ENCODE measurements at places on chromosomes 12 and 14.

DNA sequence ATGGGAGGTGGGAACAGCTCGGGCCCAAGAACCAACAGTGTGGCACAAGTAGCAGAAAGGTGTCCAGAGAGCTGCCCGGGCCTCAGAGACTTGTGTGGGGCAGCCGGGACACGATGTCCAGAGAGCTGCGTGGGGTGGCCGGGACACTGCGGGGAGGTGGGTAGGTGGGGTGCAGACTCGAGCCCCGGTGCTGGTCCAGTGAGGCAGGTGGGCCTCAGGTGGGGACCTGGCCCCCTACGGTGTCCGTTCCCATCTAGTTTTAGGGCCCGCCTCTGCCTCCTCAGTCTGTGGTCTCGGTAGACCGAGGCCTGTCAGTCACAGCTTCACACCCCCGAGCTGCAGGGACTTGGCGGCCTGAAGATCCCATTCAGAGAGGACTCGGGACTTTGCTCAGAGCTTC is 6.3 kb upstream of the FBRSL1 start:
- DNase-seq = no peak

DNA sequence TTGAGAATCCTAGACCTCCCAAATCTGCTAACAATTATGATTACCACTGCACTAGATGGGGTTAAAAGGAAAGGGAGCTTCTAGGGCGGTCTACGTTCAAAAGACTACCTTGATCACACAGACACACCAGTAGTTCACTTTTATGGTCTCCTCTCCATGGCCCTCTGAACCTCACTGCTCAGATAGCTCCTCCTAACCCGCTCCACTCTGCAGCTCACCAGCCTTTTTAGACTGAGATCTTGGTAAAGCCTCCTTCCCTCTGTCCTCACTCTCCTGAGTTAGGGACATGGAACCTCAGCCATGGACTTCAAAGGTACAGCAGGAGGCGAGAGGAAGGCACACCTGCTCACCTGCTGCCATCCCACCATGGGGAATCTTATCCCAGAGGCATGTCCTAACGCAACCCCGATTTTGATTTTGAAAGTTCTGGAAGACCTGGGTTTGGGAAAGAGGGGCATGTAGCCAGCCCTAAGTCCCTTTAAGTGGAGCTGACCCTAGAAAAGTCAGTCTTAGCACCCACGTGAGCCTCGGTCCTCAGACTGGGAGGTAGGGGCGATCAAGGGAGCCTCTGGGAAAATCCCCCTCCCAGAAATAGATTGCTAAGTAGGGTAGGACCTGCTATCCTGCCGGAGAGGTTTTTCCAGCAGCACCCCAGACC is 1.3 kb downstream of the ZNF219 start:
- DNase-seq = peak; percentile 36

- DNase-seq = no peak
Measured at GRCh38 chr14:21229821-21230220, 39.4 kb downstream of the HNRNPC start.

GRCh38 chr12:32134101-32134888 is 27.6 kb downstream of the BICD1 start:
- DNase-seq = peak; percentile 65

GRCh38 chr12:27937768-27938167 is 34.8 kb downstream of the PTHLH start:
- no peak for DNase-seq

DNA sequence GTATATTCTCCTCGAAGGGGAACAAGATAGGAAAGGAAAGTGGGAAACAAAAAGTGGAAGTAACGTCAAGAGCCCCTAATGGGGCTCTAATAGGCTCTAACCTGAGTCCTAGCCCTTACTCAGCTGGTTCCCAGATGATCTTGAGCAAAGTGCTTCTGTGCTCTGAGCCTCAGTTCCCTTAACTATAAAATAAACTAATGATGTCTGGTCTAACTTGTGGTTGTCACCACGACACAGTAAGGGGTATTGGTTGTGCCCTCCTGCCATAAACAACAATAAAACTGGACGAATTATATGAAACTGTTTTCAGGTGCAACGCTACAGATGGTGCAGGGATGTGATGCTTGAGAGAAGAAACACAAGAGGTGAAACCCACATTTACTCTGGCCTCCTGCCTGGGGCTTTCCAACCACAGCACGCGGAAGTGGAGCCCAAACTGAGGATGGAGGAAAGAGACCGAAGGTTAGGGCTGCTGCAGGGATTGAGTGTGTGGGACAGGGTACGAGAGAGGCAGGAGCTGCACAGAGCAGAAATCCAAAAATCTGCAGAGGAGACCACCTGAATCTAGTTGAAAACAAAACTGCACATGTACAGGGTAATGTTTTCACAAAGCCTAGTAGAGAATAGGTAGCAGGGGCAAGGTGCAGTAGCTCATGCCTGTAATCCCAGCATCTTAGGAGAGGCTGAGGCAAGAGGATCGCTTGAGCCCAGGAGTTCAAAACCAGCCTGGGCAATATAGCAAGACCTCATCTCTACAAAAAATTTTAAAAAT is 45.6 kb upstream of the BCL2L14 start:
- DNase-seq = no peak

GRCh38 chr12:119673634-119674033 is 5.7 kb downstream of the PRKAB1 start:
- no peak for DNase-seq

DNA sequence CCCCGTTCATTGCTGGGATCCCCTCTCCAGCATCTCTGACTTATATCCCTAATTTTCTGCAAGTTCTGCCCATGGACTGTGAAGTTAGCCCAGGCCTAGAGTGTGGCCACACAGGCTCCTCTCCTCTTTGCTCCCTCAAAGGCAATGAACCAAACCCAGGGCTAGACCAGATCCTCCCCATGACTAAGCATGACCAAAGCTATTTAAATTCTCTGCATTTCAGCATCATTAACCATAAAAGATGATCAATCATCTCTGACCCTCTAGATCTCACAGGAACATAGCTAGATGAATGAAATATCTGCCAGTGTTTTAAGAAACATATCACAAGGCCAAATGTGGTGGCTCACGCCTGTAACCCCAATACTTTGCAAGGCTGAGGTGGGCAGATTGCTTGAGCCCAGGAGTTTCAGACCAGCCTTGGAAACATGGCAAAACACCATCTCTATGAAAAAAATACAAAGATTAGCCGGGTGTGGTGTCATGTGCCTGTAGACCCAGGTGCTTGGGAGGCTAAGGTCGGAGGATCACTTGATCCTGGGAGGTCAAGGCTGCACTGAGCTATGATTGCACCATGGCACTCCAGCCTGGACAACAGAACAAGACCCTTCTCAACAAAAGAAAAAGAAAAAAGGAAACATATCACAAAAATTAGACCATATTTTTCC is 2.2 kb upstream of the KRT3 start:
- DNase-seq = no peak

GRCh38 chr12:15584366-15585041 is 204.7 kb downstream of the EPS8 start:
- DNase-seq = peak; percentile 36

- DNase-seq = peak; percentile 94
Measured at GRCh38 chr14:34693228-34693939, 21.0 kb downstream of the CFL2 start.

DNA sequence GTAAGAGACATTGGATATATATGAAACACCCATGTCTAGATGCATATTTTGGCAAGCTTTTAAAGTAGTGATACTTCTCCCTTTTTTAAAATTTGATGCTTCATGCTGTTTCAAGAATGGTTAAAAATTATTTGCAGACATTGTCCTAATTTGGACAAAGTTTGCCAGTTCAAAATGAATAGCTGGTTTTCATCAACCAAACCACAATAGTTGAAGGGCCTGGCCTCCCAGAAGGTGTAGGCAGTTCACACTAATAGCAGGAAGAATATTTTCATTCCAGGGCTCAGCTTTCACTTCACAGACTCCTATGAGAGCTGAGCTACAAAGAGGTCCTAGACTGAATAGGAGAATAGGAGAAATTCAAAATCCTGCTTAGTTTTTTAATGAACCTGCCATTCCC is 78.7 kb downstream of the STXBP6 start:
- no peak for DNase-seq

DNA sequence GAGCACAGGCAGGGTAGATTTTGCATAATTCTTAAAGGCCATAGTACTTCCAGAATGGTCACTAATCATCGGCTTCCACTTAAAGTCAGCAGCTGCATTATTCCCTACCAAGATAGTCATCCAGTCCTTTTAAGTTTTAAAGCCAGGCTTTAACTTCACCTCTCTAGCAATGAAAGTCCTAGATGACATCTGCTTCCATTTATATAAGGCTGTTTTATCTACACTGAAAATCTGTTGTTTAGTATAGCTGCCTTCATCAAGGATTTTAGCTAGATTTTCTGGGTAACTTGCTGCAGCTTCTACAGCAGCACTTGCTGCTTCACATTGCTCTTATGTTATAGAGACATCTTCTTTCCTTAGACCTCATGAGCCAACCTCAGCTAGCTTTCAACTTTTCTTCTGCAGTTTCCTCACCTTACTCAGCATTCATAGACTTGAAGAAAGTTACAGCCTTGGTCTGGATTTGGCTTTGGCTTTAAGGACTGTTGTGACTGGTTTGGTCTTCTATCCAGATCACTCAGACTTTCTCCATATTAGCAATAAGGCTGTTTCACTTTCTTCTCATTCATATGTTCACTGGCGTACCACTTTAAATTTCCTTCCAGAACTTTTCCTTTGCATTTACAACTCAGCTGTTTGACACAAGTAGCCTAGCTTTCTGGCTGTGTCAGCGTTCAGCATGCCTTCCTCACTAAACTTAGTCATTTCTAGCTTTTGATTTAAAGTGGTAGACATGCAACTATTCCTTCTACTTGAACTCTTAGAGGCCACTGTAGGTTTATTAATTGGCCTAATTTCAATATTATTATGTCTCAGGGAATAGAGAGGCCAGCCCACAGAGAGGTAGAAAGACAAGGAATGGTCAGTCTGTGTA is 209.9 kb upstream of the GARIN2 start:
- no peak for DNase-seq
